ENCODE measurements at places on chromosomes 3 and 15.

- no peak for DNase-seq
Observed at GRCh38 chr3:124467980-124468902, 262.0 kb upstream of the UMPS start.

GRCh38 chr15:90683876-90684275 is 33.3 kb upstream of the BLM start:
- DNase-seq, result no peak

GRCh38 chr3:186664506-186664905 is 1.3 kb upstream of the HRG start:
- DNase-seq, result no peak

GRCh38 chr3:73351423-73352071 is 273.2 kb downstream of the PDZRN3 start:
- DNase-seq, result no peak

DNA sequence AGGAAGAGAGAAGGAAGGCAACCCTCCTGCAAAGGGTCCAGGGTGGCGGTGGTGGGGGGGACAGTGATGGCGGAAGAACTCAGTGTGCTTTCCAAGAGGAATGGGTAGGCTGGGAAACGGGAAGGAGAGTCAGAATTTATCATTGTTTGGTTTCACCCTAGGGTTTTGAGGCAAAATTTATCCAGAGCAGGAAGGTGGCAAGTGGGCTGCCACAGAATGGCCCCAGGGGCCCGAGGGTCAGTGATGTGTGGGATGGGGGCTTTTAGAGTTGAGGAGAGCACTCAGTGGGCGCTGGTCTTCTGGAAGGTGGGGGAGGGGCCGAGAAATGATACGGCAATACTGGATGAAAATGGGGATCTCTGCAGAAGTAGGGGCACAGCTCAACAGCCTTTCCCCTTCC is 581 bp downstream of the FAM131A start:
- no peak for DNase-seq

GRCh38 chr3:4163011-4163410 is 140.2 kb upstream of the SETMAR start:
- no peak for DNase-seq

GRCh38 chr3:132209855-132210254 is 107.4 kb upstream of the ACP3 start:
- no peak for DNase-seq

DNA sequence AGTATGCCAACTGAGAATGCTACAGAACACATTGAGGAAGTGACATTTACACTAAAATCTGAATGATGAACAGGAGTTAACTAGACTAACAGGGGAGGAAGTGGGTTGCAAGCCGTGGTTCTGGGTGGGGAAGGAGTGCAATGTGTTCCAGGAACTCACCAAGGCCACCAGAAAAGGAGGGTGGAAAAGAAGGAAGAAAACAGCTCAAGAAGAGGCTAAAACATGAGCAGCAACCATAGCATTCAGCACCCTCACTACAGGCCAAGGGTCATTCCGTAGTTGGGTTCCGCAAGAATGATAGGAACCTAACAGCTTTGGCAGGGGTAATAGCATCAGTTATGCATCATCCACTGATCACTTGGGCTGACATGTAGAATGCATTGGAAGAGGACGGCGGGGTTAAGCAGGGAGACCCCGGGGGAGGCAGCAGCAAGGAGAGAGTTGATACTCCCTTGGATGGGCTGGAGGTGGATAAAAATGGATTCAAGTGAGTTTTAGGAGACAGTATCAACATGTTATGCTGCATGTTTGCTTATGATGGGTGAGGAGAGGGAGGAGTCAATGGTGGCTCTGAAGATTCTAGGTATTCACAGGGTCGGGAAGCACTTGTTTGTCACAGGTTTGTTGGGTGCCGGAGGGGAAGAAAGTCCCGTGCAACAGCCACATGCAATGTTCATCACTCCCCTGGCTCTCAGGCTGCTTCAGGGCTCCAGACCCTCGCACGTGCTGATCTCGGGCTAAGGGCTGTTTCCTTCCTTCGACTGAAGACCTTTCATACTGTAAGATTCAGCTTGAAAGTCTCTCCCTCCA is 53.2 kb downstream of the LIPC start:
- no peak for DNase-seq

DNA sequence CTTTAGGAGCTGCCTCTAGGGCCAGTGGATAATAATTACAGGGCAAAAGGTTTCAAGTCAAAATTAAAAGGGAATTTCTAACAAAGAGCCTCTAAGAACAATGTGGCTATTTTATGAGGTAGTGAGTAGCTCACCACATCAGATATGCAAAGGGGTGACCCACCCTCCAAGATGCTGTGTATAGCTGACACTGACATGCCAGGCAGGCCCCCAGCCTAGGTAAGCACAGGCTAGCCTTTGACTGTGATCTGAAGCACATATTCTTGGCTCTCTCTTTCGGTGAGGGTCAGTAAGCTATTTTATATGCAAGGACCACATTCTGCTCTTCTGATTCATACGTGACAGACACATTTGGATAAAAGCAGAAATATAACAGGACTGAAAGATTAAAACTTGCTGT is 2.8 kb upstream of the THSD4 start:
- no peak for DNase-seq

DNA sequence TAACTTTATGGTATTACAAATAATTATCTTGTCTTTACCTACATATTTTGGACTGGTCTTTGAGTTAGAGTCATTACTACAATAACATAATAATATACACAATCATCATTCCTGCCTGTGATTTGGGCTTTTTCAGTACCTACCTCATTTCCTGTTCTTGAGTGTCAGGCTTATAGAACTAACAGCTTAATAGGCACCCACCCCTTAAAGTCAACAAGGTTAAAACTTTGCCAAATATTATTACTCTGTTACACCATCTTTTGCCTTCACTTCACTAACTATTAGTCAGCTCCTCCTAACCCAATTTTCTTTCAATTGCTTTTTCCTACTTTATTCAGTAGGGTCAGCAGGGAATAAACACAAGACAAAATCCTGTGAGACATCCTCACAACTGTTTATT is 488.7 kb upstream of the AGTR1 start:
- no peak for DNase-seq

DNA sequence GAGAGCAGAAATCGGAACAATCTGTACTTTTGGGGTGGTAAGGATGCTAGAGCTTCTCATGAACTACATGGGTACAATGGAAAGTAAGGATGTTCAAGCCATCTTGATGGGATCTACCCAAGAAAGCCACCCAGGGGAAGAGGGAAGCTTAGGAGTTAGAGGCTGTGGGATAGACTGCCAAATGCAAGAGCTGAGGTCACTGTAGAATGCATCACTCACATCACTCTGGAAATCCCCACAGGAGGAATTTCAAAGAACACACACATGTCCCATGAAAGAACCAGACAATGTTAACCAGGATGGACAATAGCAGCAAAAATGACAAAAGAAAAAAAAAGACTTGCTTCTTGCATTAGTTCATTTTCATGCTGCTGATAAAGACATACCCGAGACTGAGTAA is 32.8 kb upstream of the UBE2E2 start:
- no peak for DNase-seq

DNA sequence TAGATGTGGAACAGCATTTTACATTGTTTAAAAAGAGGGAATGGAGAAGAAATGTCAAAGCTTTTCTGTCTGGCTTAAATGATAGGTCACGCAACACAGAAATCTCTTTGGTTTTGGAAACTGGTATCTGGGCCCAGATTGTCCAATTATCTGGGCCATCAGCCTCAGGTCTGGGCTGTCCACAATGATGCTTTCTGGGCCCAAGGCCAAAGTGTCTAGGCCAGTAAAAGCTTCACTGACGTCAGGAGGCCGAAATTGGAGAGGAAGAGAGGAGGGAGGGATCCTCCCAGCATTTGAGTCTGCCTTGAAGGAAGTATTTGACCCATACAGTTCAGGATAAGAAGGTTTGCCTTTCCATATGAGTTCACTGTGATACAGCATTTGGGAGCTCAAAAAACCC is 60.7 kb upstream of the ALDH1A3 start:
- DNase-seq, result no peak

GRCh38 chr3:60912142-60912541 is 339.1 kb downstream of the FHIT start:
- no peak for DNase-seq

DNA sequence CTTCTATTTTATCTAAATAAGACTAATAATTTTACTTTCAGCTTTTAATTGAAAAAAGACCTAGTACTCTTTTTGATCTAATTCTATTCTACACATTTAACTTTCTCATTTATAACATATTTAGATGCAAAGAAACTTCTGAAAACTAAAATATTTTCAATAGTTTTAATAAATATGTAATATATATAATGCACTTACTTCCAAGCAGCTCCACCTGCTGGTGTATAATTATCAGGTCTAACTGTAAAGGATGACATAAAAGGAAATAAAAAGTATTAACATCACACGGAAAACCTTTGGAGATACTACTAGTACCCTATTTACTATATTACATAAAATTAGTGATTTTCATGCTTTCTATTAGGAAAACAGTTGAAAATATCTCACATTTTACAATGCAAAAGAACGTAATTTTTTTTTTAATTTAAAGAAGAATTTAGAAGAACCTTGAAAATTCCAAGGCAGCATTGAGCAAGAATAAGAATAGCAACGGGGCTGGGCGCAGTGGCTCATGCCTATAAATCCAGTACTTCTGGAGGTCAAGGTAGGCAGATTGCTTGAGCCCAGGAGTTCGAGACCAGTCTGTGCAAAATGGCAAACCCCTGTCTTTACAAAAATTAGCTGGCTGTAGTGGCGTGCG is 10.2 kb downstream of the PLSCR5 start:
- no peak for DNase-seq

- DNase-seq, result no peak
Observed at GRCh38 chr3:159584421-159584820, 404.2 kb upstream of the IL12A start.

- DNase-seq, result no peak
Observed at GRCh38 chr3:128556907-128557306, 63.9 kb upstream of the GATA2 start.

DNA sequence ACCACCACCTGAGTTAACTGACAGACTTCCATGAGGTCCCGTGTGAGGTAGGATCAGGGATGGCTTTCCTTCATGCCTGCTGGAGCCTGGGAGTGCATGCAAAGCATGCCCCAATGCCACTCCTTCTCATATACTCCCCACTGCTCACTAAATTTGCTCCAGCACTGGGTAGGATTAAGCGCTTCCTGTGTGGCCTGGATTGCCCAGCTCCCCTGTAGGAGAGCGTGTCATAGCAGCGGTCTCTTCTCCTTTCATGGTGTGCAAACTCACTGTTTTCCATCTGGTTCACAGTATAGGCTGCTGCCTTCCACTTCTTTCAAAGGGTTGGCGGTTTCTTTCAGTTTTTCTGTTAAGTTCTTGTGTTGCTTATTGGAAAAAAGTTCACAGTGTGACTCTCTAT is 34.1 kb upstream of the ABI3BP start:
- no peak for DNase-seq

DNA sequence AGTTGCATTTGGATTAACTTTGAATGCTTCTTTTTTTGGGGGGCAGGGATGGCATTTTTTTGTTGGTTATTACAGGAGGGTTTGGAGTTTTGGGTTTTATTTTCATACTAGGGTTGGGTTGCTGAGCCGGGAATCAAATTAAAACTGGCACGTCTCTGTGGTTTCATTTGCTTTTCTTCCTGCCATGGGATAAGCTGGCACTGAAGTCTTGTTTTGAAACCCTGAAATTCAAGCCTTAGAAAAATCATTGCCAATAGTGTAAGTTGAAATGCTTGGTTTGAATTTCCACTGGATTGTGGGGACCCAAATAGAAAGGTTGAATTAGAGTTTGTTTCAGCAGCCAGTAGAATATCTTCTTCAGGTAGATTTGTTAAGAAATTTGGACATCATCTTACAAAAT is 193.1 kb upstream of the DCBLD2 start:
- no peak for DNase-seq

DNA sequence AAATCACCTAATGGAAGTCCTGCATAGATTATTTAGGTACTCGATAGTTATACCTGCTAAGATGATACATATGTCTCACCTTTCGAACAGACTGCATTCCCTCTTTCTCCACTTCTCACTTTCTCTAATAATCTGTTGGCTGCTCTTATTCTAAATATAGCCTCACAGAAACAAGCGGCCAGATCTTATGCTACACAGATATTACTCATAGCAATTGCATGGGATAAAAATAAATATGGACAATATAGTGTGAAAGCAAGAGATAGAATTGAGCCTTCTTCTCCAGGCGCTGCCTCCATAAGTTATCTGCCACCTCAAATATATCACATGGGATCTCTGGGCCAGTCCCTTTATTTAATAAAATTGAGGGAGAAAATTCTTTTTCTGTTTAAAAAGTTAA is 29.5 kb upstream of the TGFBR2 start:
- DNase-seq, result no peak

GRCh38 chr3:142447301-142447851 is 461 bp downstream of the XRN1 start:
- DNase-seq, result no peak

DNA sequence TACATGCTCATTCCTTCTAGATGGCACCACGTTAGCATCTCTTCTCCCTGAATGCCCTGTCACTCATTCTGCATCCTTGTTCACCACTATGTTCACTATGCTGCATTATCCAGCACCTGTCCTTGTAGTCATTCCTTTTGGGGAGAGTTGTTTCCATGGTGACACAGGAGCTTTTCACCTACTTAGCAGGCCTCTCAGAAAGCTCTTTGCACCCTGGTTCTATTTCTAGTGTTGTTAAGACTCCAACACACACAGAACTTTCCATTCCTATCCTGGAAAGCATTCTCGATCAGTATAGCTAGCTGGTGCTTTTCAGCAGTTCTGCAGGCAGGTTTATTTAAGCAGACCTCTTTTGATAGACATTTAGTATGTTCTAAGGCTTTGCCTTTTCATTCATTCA is 6.7 kb upstream of the RPL14 start:
- no peak for DNase-seq

DNA sequence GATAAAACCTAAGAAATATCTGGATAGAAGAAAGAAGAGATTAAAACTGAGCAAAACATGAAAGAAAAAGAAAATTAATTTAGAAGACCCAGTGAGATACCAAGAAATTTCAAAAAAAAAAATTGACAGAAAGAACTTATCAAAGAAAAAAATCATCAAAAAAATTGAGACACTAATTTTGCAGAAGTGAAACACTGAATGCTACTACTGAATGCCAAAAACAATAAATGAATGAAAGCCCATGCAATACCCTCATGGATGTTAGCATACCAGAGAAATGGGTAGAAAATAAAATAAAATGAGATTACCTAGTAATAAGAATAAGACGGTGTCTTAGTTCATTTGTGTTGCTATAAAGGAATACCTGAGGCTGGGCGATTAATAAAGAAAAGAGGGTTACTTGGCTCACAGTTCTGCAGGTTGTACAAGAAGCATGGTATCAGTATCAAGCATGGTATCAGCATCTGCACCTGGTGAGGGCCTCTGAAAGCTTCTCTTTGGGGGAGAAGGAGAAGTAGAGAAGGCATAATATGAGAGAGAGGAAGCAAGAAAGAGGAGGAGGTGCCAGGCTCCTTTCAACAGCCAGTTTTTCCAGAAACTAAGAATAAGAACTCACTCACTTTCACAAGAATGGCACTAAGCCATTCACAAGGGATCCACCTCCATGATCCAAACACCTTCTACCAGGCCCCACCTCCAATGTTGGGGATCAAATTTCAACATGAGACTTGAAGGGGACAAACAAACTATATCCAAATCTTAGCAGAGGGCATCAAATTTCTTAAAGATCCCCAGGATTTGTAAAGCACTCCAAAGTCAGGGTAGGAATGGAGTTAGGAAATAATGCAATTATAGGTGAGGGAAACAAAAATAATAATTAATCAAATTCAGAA is 73.2 kb downstream of the BTLA start:
- DNase-seq, result no peak

GRCh38 chr3:158802409-158803268 is 785 bp downstream of the MFSD1 start:
- no peak for DNase-seq

- peak; percentile 13 for DNase-seq
Observed at GRCh38 chr3:137105277-137105977, 147.6 kb downstream of the IL20RB start.

GRCh38 chr3:33848624-33849347 is 50.4 kb downstream of the PDCD6IP start:
- no peak for DNase-seq

Data from NCI-H510A (cell line).